ENCODE measurements at places on chromosomes 3 and 15.

GRCh38 chr3:41507336-41508062, 308.2 kb downstream of the CTNNB1 start:
- no peak for DNase-seq

GRCh38 chr3:15659254-15659975, 57.9 kb downstream of the BTD start:
- no peak for DNase-seq

- DNase-seq: no peak
Measured at GRCh38 chr3:3599016-3599415, 200.2 kb upstream of the LRRN1 start.

- DNase-seq: no peak
Measured at GRCh38 chr3:160127308-160127707, 97.9 kb upstream of the C3orf80 start.

All from T1000 (cell line).